GOT3 (cell line): ENCODE measurements at places on chromosomes 11 and 22.

DNA sequence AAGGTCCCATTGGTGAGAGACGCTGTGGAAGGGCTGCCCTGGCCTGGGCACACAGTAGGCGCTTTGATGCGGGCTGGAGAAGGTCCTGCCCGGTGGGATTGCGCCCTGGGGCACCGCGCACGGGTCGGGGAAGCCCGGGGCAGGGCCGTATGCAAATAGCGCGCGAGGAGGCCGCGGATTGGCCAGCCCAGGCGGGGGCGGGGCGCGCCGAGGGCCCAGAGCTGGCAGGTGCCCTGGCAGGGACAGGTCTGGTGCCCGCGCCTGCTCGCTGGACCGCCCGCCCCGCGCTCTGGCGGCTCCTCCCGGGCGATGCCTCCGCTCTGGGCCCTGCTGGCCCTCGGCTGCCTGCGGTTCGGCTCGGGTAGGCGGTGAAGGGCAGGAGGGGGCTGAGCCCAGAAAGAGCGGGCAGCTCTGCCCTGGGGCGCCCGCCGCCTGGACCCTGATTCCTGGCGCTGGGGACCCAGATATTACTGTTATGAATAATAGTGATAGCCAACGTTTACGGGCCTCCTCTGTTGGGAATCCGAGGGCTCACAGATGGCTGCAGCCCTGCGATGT, at the start of gene UPK3A:
Gene UPK3A (plus strand): TSS at position 245 of the 558 bp plus-strand sequence. CDS start 65 bp downstream, at position 310.
- DNase-seq = no peak

- DNase-seq = no peak
Observed at GRCh38 chr11:45919806-45920530, 2.3 kb upstream of the PEX16 start.

DNA sequence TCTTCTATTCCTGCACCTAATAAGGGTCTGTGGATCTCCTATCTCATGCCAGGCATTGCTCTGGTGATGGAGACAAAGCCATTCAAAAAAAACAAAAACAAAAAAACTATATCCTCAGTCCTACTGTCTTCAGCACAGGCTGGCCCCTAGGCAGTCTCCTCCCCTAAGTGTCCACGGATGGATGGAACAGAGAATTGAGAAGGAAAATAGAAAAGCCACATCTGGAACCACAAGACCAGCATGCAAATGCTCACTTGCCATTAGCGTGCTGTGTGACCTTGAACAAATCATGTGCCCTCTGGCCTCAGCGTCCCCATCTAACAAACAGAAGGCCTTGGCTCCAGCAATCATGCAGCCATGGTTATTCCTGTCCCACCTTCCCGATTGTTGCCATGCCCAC, 32.7 kb upstream of the CD82 start:
- DNase-seq = no peak

GRCh38 chr22:26570115-26570514, 19.8 kb downstream of the TPST2 start:
- DNase-seq = no peak

DNA sequence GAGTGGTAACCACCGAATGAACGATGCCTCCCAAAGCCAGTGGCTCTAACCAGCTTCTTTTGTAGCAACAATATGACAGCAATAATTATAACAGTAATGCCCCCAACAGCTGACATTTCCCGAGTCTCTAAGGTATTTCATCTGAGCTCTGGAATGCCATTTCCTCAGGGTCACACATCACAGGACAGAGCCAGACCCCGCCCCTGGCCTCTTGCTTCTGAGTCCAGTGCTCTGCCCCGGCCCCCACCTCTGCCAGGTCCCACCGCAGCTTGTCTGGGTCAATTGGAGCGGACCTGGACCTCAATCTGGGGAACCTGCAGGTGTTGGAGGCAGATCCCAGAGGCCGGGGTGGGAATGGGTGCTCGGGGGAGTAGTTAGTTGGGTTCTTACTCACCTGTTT, 63.8 kb downstream of the IGLL1 start:
- no peak for DNase-seq

GRCh38 chr11:1272531-1272930, 36.9 kb downstream of the TOLLIP start:
- no peak for DNase-seq

DNA sequence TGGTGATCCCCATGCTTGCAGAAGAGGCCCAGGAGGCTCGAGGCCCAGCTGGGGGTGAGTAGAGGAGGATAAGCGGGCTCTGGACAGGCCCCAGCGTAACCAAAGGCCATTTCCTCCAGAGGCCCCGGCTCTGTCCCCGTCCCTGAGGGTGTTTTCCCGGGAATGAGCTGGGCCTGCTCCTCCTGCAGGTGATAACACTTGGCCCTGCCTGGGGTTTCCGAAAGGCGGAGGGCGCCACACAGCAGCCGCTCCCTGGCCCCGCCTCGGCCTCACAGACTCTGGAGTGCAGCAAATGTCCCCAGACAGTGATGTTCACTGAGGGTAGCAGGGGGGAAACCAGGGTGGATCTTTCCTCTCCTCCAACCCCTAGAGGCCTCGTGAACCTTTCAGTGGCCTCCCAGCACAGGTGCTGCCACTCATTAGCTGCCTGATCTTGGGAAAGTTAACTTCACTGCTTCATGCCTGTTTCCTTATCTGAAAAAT, 10.5 kb upstream of the MGAT3 start:
- no peak for DNase-seq

- DNase-seq = no peak
Observed at GRCh38 chr22:44793506-44794172, 41.3 kb downstream of the ARHGAP8 start.

GRCh38 chr11:74896311-74896710, 52.6 kb downstream of the XRRA1 start:
- no peak for DNase-seq

DNA sequence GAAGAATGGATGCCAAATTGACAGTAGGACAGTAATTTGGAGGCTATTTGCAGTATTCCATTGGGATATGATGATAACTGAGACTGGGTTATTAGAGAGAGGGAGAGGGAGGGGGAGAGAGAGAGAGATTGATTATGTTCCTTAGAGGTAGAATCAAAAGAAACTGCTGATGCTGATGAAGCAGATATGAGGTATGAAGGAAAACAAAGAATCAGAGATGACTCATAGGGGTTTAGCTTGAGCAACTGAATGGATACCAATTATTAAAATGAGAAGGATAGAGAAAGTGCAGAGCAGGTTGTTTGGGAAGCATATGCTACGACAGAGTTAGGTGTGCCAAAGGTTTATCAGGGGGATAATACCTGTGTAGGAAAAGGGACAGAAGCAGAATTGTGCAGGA, 12.8 kb upstream of the NUCB2 start:
- DNase-seq = no peak

GRCh38 chr11:60887556-60887955, 18.8 kb downstream of the PRPF19 start:
- DNase-seq = no peak

- DNase-seq = no peak
Observed at GRCh38 chr11:76825726-76826396, 34.9 kb upstream of the ACER3 start.

- DNase-seq = peak; percentile 13
Observed at GRCh38 chr11:102244681-102245409, 72.4 kb upstream of the BIRC3 start.

- no peak for DNase-seq
Observed at GRCh38 chr22:30087611-30088010, 7.3 kb downstream of the HORMAD2 start.

- no peak for DNase-seq
Observed at GRCh38 chr22:17396516-17396915, 27.3 kb downstream of the CECR2 start.

GRCh38 chr11:120746376-120746775, 234.8 kb downstream of the GRIK4 start:
- DNase-seq = no peak

- no peak for DNase-seq
Observed at GRCh38 chr11:69568809-69569097, 72.2 kb upstream of the CCND1 start.

GRCh38 chr11:21556926-21557325, 636.0 kb upstream of the ANO5 start:
- no peak for DNase-seq

DNA sequence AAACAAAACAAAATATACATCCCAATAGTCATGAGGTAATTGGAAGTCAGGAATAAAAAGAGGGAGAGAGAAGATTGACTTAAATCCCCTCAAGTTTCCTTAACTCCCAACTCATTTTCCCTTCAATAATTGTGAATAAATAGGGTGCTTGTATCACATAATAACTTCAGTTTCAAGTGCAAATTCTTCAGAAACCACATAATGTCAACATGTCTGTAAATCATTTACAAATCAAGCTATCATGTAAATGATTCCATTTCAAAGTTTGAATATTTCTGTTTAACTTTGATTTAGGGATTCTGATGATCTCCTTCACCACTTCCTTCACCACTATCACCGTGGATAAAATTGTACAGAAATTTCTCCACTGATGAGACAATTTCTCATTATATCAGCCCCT, 23.2 kb downstream of the CASP5 start:
- no peak for DNase-seq
